Inflammatory macrophage treated with lipopolysaccharide for 4 hours (primary cell): ENCODE measurements at places on chromosomes 7 and 10.

GRCh38 chr7:40490603-40490924 lies 355.8 kb downstream of the SUGCT start:
- DNase-seq = no peak

GRCh38 chr7:156157409-156158012 lies 345.2 kb upstream of the SHH start:
- no peak for DNase-seq

DNA sequence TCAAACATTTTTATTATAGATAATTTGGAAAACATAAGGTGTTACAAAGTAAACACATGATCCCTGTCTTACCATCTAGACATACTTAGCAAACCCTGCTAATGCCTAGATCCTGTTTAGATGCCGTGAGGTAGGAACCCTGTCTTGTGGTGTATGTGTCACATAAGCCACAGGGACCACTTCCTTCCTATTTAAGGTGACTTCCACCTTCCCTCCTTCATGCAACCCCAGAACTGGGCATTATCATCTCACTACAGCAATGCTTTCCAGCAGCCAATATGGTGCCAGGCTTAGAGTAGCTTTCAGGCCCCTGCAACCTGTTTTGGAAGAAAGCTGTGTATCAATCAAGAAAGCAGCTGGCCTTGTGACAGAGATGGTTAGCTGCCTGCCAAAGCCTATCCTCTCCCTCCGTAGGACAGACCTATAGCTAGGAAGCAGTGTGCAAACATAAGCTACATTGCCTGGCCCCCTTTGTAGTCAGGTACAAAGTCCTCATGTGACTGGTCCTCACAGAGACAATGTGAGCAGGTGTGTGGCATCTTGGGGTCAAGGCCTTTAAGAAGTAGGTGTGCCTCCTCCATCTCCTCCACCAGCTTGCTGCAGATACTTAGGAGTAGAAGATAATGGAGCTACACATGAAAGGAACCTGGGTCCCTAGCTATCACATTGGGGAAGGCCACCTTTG lies 146.8 kb downstream of the SPAG6 start:
- no peak for DNase-seq

DNA sequence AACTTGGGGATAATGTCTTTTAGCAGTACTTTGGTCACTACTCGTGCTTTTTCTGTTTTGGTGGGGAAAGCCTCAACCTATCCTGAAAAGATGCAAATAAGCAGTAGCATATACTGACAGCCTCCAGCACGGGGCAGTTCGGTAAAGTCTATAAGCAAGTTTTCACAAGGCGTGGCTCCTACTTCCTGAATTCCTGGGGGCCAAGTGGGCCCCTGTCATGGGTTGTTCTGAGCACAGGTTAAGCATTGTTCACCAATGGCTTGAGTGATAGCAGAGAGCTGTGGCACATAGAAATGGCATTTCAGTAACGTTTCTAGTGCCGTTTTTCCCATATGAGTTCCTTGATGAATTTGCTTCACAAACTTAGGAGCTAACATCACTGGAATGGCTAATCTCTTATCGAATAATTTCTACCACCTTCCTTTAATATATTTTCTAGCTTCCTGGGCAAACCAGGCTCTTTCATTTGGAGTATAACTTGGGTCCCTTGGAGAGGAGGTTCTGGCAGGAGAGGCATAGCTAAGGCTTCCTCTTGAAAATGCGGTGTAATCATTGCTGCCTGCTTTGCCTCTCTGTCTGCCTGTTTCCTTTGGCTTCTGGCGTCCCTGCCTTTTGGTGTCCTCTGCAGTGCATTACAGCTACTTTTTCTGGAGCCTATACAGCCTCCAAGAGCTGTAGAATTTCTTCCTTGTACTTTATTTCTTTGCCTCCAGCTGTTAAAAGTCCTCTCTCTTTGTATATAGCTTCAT lies 11.7 kb upstream of the ZNF239 start:
- DNase-seq = no peak

DNA sequence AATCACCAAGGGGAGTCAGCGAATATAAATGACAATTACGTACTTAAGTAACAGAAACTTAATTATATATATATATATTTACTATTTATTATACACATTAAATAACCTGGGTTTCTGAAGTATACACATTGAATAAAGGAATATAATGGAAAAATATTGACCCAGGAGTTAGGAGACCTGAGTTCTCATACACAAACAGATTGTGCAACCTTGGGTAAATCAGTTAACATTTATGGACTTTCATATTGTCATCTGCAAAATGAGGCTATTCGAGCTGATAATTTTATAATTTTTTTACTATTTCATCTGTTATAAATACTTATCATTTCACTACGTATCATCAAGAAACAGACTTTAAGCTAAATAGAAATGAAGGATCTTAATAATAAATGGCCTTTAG lies 75.1 kb upstream of the SRRM3 start:
- no peak for DNase-seq

DNA sequence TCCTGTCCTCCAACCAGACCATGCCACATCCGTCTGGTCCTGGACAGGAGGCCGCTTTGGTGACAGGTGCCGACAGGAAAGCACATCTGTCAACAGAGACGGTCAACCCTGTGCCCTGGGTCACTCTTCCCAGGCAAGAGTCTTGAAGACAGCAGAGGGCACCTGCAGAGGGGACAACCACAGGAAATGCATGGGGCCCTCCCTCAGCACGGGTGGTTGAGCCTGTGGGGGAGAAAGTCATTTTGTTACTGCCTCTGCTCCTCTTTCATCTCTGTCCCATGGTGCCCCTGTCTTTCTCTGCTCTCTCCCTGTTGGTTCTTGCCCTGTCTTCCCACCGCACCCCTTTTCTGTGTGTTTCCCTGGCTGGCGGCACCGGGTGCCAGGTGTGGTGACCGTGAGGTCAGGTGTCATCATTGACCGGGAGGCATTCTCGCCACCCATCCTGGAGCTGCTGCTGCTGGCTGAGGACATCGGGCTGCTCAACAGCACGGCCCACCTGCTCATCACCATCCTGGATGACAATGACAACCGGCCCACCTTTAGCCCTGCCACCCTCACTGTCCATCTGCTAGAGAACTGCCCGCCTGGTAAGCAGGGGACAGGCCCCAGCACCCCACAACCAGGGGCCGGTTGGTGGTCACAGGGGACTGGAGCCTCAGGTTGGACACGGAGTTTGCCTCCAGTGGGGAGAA lies 17.6 kb upstream of the VSIR start:
- no peak for DNase-seq

GRCh38 chr7:79506481-79506880 lies 53.0 kb upstream of the MAGI2 start:
- no peak for DNase-seq

DNA sequence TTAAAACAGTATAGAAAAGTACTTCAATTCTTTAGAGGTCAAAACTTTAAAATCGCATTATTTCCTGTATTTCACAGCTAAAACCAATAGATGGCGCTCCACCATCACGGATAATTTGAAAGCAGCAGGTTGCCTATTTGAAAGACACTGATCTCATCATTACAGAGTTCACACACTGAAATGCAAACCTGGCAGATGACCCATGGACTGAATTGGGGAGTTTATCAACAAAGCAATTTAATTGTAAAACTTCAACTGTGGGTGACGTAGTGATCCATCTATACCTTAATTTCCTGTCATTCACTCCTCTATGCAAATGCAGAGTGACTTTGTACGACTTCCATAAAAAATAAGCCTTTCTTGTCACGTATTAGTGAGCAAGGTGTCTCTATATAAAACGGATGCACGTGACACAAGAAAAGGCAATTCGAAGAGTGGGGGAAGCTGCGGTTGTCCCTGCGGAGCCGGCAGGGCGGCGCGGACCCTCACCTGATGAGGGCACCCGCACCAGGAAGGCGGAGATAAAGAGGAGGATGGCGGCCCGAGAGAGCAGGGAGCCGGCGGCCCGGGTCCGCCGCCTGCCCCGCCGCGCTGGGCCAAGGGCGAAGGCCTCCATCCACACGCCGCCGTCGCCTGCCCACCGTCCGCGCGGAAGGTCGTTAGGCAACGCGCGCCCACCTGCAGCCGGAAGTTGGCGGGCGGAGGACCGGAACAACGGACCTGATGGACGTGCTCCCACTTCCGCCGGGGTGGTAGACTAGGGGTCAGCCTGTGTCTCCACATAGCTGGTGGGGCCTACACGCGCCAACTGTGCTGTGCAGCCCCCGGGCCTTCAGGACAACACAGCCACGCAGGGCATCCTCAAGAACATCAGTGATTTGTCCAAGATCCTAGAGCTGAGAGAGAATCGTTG lies at the start of gene ZPBP:
Gene ZPBP (minus strand): TSS at position 668 of the 913 bp plus-strand sequence. CDS start 52 bp downstream, at position 616.
- peak; percentile 48 for DNase-seq

DNA sequence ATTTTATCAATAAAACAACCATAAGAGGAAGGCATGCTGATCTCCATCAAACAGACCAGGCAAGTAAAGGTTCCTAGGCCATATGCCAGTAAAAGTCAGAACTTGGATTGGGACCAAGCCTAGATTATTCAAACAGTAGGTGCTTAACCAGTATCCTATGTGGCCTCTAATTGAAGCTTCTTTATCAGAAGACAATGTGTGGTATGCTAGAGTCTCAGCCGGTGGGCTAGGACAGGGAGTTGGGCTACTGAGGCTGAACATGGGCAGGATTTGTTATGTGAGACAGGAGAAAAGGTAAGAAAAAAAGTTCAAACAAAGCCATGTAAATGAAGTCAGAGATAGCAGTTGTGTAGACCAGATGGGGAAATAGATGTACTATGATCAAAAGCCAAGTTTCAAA lies 413.7 kb upstream of the GHITM start:
- no peak for DNase-seq

- DNase-seq = peak; percentile 13
Observed at GRCh38 chr7:84372155-84372621, 177.6 kb upstream of the SEMA3A start.

GRCh38 chr7:134992626-134993179 lies 6.4 kb downstream of the AGBL3 start:
- DNase-seq = no peak

DNA sequence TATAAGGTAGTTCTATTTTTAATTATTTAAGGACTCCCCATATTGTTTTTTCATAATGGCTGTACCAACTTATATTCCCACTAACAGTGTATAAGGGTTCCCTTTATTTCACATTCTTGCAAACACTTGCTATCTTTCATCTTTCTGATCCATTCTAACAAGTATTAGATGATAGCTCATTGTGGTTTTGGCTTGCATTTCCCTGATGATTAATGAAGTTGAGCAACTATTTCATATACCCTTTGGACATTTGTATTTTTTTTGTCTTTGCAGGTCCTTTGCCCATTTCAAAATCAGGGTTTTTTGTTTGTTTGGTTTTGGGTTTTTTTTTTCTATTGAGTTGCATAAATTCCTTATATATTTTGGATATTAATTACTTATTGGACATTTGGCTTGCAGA lies 107.2 kb downstream of the EPC1 start:
- peak; percentile 84 for DNase-seq

DNA sequence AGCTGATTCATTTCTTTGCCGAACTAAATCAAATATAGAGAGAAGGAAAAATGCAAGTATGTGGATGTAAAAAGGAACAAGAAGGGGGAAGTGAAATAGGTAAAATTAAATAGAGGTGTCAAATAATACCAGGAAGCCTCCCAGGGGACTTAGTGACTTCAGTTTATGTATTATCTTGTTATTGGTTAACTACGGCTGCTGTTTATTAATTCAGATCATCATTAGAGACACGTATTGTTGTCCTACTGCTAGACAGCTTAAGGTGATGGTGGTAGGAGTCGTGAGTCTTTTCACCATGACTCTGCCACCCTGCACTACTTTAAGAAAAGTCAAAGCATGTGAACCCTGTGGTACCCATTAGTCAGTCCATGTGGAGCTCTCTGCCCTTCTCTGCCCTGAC lies 289.1 kb downstream of the PRKG1 start:
- no peak for DNase-seq

DNA sequence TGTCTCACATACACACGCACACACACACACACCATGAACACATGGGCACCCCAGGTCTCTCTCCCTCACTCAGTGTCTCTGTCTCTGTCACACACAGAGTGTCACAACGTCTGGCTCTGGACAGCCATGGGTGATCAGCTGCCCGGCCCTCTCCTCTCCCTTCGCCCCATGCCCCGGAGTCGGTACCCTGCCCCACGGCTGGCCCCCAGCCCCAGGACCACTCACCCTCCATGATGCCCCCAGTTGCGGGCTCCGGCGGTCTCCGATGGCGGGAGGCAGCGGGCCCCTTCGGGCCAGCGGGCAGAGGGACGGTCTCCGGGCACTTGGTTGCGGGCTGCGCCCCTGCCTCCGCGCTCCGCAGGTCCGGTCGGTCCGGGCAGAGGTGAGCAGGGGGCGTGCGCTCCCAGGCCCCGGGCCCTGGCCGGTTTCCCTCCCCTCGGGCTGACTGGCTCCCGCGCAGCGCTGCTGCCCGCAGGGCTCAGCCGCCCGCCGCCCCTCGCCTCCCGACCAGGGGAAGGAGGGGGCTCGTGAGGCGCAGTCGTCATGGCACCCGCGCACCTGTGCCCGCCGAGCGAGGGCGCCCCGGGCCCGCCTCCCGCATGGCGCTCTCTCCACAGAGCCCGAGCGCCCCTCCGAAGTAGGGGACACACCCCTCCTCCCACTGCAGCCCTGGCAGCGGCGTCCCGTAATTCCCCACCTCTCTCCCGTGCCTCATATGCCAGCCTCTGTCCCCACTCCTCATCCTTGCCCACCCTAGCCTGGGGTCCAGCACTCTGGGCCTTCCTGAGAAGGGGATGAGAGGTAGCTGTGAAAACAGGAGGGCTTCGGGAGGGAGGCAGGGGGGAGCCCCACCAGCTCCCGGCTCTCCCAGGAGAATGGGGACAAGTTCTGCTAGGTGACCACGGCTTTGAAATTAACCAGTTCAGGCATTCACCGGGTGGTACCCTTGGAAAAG lies at the start of gene NPFFR1:
Gene NPFFR1 (minus strand): TSS at position 560 of the 955 bp plus-strand sequence. CDS start 328 bp downstream, at position 232.
- no peak for DNase-seq

GRCh38 chr10:31590023-31590800 lies 271.2 kb downstream of the ZEB1 start:
- peak; percentile 81 for DNase-seq

DNA sequence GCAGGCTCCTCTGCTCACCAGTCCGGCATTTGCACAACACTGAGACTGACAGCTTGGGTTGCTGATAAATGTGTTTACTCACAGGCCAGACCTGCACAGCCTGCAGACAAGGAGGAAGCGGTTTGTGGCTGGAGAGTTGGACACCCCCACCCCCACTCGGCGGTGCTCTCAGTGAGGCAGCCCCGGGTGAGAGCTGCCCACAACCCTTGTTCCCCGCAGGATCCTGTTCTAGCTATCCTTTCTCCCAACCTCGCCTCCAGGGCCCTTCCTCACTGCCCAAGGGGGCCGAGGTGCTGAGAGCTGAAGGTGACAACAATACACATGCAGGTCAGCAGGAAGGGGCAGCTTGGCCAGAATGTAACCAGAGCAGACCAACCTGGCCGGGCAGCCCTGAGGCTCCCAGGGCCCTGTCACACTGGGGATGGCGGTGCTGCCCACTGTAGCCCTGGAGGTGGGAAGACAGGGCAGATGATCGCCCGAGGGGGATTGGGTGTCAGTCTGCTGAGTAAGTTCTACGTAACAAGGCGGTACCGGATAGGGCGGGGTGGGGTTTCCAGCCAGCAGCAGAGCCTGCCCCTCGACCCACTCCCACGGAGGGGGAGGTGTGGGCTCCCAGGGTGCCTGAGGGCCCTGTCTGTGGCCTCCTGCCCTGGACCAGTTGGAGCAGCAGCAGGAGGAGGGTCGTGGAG lies 2.1 kb upstream of the ADAM8 start:
- peak; percentile 81 for DNase-seq

- peak; percentile 43 for DNase-seq
Observed at GRCh38 chr7:16918288-16918895, 36.6 kb upstream of the AGR3 start.
